ENCODE measurements at places on chromosomes 4 and X.

- DNase-seq: no peak
Measured at GRCh38 chr4:67713529-67714247, 12.7 kb upstream of the UBA6 start.

DNA sequence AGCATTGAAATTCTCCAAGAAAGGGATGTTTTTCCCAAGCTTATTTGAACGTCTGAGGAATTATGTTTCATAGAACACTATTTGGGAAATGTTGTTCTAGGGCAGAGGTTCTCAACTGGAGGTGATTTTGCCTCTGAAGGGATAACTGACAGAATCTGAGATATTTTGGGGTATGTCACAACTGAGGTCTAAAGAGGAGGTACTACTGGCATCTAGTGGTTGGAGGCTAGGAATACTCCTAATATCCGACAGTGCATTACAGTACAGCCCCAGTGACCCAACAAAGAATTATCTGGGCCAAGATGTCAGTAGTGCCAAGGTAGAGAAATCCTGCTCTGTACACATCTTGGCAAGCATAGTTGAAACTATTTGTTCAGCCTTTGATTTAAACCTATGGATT lies 6.4 kb downstream of the HSPA4L start:
- DNase-seq: no peak

GRCh38 chrX:40300286-40300890 lies 202.6 kb upstream of the BCOR start:
- no peak for DNase-seq

DNA sequence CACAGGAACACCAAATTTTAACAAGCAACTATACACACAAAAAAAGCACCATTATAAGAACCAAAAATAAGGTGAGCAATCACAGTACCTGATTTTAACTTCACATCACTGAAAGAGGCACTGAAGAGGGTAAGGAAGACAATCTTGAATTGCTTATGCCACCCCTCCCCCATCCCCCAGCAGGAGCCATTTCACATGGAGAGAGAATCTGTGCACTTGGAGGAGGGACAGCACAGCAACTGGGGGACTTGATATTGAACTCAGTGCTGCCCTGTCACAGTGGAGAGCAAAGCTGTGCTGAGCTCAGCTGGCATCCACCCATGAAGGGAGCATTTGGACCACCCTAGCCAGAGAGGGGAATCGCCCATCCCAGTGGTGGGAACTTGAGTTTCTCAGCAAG lies 56.0 kb downstream of the NUDT11 start:
- no peak for DNase-seq

DNA sequence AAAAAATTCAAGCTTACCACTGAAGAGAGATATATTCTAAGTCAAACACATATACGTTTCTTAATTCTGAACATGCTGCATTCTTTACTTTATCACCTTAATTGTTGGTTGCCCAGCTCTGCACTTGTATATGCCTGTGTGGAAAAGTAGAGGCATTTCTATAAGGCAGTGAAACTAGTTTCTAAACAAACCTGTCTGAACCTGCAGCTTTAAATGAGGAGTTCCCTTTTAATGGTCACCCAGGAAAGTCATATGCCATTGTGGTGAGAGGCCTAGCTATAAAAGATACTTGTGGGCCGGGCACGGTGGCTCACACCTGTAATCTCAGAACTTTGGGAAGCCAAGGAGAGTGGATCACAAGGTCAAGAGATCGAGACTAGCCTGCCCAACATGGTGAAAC lies 147.4 kb upstream of the RXFP1 start:
- no peak for DNase-seq

GRCh38 chr4:165449333-165449732 lies 70.5 kb downstream of the CPE start:
- DNase-seq: no peak

GRCh38 chr4:141575884-141576283 lies 60.5 kb upstream of the IL15 start:
- no peak for DNase-seq

DNA sequence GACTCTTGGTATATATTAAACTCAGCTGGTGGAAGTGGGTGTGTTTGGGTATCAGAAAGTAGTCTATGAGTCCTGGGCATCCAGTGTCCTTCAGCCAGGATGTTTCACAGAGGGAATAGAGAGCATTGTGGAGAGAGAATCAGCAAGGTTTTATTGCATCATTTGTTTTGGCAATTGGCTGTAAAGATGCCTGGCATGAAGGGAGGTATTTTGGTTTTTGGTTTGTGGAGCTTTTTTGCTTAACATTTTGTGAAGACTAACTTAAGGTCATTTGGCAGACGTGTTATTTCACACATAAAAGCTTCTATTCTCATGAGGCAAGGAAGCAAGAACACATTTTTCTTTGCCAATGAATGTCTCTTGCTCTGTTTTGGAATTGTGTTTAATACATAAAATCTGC lies 71.1 kb downstream of the DCLK2 start:
- DNase-seq: no peak

- no peak for DNase-seq
Measured at GRCh38 chrX:38112566-38112965, 106.2 kb downstream of the SYTL5 start.

GRCh38 chrX:134774190-134775048 lies 116.1 kb upstream of the PLAC1 start:
- no peak for DNase-seq

DNA sequence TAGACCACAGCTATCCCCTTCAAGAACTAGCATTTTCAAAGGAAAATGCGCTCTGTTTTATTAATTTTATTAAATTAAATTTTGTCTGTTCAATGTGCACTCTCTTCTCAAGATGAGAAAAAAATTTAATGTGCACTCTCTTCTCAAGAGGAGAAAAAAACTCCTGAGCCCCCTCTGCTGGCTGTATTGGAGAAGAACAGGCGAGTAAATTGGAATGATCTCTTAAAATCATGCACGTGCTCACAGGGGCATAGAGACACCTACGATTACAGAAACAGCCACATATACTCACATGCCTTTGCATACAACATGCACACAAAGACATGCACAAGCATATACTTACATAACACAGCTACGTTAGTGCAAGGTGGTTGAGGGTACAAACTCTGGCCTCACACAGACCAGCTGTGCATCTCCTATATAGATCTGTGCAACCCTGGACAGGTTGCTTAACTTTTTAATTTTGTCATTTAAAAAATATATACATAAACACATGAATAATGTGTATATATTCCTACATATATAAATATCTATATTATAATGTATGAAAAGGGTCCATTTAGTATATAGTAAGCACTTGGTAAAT lies 176.2 kb upstream of the CXorf66 start:
- DNase-seq: no peak

- DNase-seq: no peak
Measured at GRCh38 chr4:8419222-8420041, 21.1 kb downstream of the ACOX3 start.

DNA sequence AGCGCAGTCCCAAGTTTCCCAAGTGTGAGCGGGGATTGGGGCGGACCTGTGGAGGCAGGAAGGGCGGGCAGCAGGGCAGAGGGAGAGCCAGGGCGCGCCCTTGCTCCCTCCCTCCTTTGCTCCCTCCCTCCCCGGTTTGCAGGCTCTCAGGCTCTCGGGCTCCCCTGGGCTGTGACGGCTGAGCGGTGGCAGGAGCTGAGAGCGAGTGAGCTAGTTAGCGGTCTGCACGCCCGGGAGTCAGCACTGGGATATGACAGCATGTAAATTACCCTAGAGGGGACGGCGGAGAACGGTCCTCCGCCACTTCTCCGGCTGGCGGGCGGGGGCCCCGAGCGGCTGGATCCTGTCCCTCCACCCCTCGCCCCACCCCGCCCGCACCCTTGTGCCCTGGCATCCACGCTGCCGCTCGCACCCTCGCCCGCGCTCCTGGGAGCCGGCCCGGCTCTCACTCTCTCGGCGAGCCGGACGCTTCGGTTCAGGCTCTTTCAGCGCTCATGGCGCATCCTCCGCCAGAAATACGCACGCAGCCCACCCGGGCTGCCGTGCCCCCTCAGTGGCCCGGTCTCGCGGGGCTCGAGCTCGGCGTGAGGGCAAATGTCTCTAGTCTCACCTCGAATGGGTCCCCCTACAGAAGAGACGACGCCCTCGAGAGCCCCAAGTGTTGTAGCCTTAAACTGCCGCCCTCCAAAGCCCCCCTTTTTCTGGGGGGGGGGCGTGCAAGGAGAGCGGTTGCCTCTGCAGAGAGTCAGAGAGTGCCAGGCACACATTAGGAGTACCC lies at the start of gene TSC22D3:
TSC22D3 (minus strand) TSS at position 54 of the 778 bp plus-strand sequence. CDS start 368 bp downstream, outside the sequence.
- DNase-seq: peak; percentile 11

GRCh38 chr4:152417673-152418072 lies 118.2 kb downstream of the FBXW7 start:
- no peak for DNase-seq

DNA sequence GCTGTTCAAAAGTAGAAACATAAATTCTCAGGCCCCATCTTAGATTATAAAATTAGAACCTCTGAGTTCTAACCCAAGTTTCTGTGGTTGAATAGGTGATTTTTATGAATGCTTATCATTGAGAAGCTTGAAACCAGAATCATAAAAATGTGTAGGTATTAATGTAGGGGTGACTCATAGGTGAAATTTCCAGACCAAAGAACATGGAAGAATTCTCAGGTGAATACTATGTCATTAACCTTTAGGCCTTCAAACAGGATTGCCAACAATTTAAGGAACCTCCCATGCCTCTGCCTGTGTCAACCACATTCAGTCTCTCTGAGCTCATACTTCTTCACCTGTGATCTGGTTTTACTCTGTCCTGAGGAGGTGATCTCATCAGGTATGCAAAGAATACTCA lies 177.8 kb downstream of the NPFFR2 start:
- DNase-seq: no peak

DNA sequence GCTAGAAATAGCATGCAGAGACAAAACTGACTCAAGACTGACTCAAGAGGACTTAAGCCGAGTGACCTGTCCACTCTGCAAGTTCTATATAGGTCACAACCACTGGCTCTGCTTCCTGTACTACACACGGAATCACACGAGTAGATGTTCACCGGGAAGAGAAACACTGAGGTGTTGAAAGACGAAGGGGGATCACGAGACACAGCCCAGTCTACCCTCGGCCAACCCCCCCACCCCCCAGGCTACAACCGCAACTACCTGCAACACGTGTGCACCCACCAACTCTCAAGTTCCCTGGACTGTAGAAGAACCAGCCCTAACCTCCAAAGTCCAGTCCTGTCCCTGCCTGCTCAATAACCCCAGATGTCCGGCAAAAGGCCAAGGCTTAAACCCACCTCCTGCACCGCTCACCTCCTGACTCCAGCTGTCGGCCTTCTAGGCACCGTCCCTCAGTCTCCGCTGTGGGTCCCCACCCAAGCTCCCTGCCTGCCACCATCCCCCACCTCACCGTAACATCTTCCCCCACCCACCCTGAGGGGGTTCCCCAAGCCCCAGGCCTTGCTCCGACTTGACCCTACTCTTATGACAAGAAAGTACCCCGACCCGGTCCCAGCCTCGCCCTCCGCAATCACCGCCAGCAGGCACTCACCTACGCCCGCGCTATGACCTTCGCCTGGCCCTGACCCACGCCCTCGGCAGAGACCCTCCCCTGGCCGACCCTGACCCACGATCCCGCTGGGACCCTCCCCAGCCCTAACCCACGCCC lies 739 bp downstream of the GAK start:
- DNase-seq: no peak

GRCh38 chr4:160831165-160831922 lies 1332.5 kb downstream of the FSTL5 start:
- no peak for DNase-seq

- DNase-seq: no peak
Measured at GRCh38 chr4:2179717-2180116, 62.2 kb downstream of the HAUS3 start.

- DNase-seq: no peak
Measured at GRCh38 chr4:141571362-141571761, 65.0 kb upstream of the IL15 start.

DNA sequence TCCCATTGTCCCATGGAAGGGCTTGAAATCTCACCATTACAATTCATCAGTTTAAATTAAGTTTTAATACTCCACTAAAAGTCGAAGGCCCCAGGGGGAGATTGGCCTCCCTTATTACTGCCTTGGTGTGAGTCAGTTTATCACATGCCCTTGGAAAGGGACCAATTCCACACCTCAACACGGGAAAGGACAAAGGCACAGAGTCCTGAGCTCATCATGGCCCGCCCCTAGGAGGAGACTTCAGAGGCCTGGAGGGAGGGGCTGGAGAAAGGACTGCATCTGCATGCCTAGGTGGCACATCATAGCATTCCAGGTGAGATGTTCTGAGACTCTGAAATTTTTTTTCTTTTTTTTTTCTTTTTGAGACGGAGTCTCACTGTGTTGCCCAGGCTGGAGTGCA lies 2.8 kb upstream of the SEL1L3 start:
- no peak for DNase-seq

GRCh38 chr4:5186271-5187064 lies 135.2 kb downstream of the STK32B start:
- no peak for DNase-seq

DNA sequence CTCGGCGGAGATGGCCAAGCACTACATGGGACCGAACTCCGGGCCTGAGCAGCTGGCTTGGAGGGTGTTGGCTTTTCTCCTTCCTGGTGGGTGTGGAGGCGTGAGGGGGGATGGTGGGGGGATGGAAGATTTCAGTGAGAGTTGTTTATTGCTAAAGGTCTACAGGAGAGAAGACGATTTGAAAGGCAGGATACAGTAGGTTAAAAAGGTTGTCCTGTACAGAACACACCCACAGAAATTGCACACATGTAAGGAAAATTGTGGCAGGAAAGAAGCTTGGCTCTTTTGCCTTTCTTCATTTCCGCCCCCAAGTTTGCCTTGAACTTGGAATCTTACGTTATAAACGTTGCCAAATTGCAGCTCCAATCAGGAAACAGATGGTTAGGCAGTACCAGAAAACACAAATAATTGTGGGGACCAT lies 74.1 kb upstream of the STOX2 start:
- no peak for DNase-seq

GRCh38 chr4:56289934-56290333 lies 97.4 kb downstream of the AASDH start:
- no peak for DNase-seq

GRCh38 chr4:99763635-99764101 lies 53.0 kb upstream of the DAPP1 start:
- no peak for DNase-seq

- no peak for DNase-seq
Measured at GRCh38 chrX:127276326-127276725, 456.8 kb downstream of the PRR32 start.

- no peak for DNase-seq
Measured at GRCh38 chrX:47864300-47864699, 27.6 kb downstream of the ZNF81 start.

- no peak for DNase-seq
Measured at GRCh38 chr4:61320631-61321030, 120.5 kb downstream of the ADGRL3 start.

- no peak for DNase-seq
Measured at GRCh38 chrX:39843318-39843717, 254.4 kb downstream of the BCOR start.

DNA sequence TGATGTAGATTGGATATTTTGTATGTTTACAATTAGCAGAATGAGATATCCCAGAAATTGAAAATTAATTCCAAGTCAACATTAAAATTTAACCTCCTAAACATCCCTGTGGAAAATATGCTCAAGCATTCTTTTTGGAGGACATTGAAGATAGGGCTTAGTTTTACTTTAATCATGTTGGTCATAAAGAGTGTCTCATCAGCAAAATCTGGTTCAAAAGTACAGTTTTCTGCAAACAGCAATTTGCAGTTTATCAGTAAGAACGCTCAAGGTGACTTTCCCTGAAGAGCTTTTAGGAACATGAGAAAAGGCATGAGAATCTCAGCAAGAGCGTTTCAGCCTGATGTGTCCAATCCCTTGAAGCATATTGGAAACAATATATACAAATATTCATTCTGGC lies 889.8 kb downstream of the CENPC start:
- DNase-seq: no peak

GRCh38 chr4:13910556-13910955 lies 283.0 kb upstream of the BOD1L1 start:
- DNase-seq: no peak
